Activated CD8-positive, alpha-beta T cell treated with anti-CD3 and anti-CD28 coated beads, Interleukin-2, amount 10 ng/mL, durations not matched to agents 7 days and 5 days (primary cell): ENCODE measurements at places on chromosomes 3 and 15.

DNA sequence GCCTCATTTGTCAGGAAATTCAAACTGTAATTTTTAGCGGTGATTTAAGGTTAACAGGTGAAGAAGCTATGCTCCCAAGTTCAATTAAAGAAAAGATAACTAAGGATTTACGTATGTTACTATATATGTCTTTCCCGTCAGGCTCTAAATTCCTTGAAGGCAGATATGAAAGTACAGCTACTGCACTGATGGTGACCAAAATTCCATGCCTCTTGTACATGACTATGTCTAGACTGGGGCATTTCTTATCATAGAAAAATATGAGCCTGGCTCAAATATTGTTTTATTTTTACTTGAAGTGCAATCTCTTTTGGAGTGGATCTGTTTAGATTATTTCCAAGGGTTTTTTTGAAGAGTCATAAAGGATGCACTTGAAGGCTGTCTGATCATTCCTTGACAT, 647.1 kb upstream of the KCNMB2 start:
- no peak overlapping the region for H3K27ac ChIP-seq
- H3K36me3 ChIP-seq = no peaks in the 10 kb centered on the region
- no peaks in the 10 kb centered on the region for H3K27me3 ChIP-seq
- no peak for DNase-seq
- peaks cover under 1% of the 10 kb centered on the region for H3K4me1 ChIP-seq
- no peak overlapping the region for H3K4me3 ChIP-seq

GRCh38 chr3:75265897-75266296, 398.2 kb upstream of the FRG2C start:
- DNase-seq = no peak
- H3K4me3 ChIP-seq = no peak overlapping the region
- no peak overlapping the region for H3K27ac ChIP-seq
- H3K27me3 ChIP-seq = no peaks in the 10 kb centered on the region

GRCh38 chr3:196502775-196503195, 783 bp downstream of the RNF168 start:
- peaks cover 41% of the 10 kb centered on the region for H3K36me3 ChIP-seq
- peak; percentile 82 for DNase-seq
- H3K4me3 ChIP-seq = peak overlapping the region; percentile 93
- H3K27ac ChIP-seq = peak overlapping the region; percentile 95

DNA sequence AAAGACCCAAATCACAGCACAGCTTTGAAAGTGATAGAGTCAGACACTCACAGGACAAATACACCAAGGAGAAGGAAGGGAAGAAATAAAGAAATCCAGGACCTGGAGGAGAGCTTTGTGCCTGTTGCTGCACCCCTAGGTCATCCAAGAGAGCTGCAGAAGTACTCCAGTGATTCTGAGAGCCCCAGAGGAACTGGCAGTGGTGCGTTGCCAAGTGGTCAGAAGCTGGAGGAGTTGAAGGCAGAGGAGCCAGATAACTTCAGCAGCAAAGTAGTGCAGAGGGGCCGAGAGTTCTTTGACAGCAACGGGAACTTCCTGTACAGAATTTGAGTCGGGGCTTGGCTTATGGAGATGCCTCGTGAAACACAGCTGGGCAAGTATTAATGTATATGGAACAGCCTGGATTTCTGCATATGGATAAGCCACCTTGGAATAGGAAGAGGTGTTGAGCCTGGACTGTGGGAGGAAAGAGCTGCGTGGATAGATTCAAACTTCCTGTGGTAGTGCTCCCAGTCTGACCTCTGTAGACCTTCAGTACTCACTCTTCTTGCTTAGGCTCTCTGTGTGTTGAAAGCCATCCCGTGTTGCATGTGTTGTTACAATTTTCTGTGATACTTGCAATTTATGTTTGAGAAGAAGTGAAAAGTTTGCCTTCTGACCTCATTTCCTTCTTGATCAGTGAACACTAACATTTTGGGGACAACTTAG, 6.1 kb downstream of the NGRN start:
- no peak overlapping the region for H3K4me3 ChIP-seq
- H3K27me3 ChIP-seq = no peaks in the 10 kb centered on the region
- DNase-seq = no peak
- H3K27ac ChIP-seq = peak overlapping the region; percentile 39
